ENCODE measurements at places on chromosomes 16 and 17.

GRCh38 chr16:67598527-67598926 is 36.2 kb downstream of the CTCF start:
- no peaks in the 10 kb centered on the region for H3K36me3 ChIP-seq
- H3K27ac ChIP-seq, result no peak overlapping the region
- DNase-seq, result no peak

- no peak overlapping the region for H3K4me3 ChIP-seq
- no peaks in the 10 kb centered on the region for H3K36me3 ChIP-seq
- H3K27ac ChIP-seq, result no peak overlapping the region
- no peaks in the 10 kb centered on the region for H3K27me3 ChIP-seq
- H3K4me1 ChIP-seq, result peaks cover 55% of the 10 kb centered on the region
These were observed 28.5 kb downstream of the GPRC5B start for GRCh38 chr16:19856120-19856519.

- DNase-seq, result no peak
- peaks cover 32% of the 10 kb centered on the region for H3K27me3 ChIP-seq
- H3K27ac ChIP-seq, result no peak overlapping the region
- H3K4me1 ChIP-seq, result no peaks in the 10 kb centered on the region
- no peaks in the 10 kb centered on the region for H3K36me3 ChIP-seq
- no peak overlapping the region for H3K4me3 ChIP-seq
These were observed 6.1 kb downstream of the CA7 start for GRCh38 chr16:66850115-66850815.

GRCh38 chr17:40157973-40158372 is 17.6 kb downstream of the CASC3 start:
- H3K27ac ChIP-seq, result no peak overlapping the region
- no peak overlapping the region for H3K4me3 ChIP-seq
- no peak for DNase-seq
- peaks cover 8% of the 10 kb centered on the region for H3K36me3 ChIP-seq

DNA sequence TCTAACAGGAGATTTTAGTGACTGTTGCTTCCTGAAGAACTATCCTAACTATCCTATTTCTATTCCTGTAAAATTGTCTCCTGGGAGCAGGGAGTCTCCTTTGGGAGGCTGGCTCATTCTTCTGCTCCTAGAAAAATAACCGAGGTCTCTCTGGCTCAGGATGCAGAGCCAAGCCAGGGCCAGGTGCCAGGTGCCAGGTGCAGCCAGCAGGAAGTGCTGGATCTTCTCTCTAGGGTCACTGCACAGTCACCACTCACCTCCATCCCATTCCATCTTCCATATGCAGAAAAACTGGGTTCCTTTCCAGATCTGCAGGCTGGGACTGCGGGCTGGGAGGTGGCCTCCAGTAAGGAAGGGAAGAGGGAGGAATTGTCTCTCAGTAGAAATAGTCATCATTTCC is 3.8 kb upstream of the TMC7 start:
- DNase-seq, result no peak
- no peaks in the 10 kb centered on the region for H3K27me3 ChIP-seq
- no peak overlapping the region for H3K4me3 ChIP-seq
- no peak overlapping the region for H3K27ac ChIP-seq

GRCh38 chr17:74309902-74310301 is 16.1 kb upstream of the KIF19 start:
- no peaks in the 10 kb centered on the region for H3K27me3 ChIP-seq
- no peak overlapping the region for H3K27ac ChIP-seq
- no peaks in the 10 kb centered on the region for H3K4me1 ChIP-seq
- no peak overlapping the region for H3K4me3 ChIP-seq
- no peak for DNase-seq
- H3K36me3 ChIP-seq, result no peaks in the 10 kb centered on the region

- H3K4me3 ChIP-seq, result no peak overlapping the region
- no peaks in the 10 kb centered on the region for H3K36me3 ChIP-seq
- no peaks in the 10 kb centered on the region for H3K27me3 ChIP-seq
- H3K27ac ChIP-seq, result no peak overlapping the region
- no peaks in the 10 kb centered on the region for H3K4me1 ChIP-seq
- no peak for DNase-seq
These were observed 6.6 kb downstream of the NAGPA start for GRCh38 chr16:5027086-5027485.

DNA sequence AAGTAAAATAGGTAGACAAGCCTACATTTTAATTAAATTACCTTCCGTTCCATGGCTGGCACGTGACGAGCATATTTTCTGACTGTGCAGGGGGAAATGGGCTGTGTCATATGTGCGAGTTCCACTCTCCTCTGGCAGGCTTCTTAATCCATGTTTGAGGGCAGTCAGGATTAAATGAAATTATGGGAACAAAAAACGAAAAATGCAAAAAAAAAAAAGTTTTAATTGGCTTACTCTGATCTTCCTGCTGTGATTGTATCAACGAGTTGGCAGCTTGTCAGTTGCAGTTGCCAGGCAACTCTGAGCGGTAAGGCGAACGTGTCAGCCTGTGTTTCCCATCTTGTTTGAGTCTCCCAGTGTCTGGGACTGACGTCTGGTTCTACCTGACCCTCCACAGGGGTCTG is 302.9 kb upstream of the XYLT1 start:
- no peaks in the 10 kb centered on the region for H3K27me3 ChIP-seq

GRCh38 chr17:72657467-72658317 is 434.8 kb downstream of the SLC39A11 start:
- no peak for DNase-seq
- no peak overlapping the region for H3K4me3 ChIP-seq
- no peaks in the 10 kb centered on the region for H3K4me1 ChIP-seq
- H3K27me3 ChIP-seq, result no peaks in the 10 kb centered on the region

GRCh38 chr16:81307770-81308169 is 7.0 kb upstream of the GAN start:
- H3K27me3 ChIP-seq, result no peaks in the 10 kb centered on the region
- no peaks in the 10 kb centered on the region for H3K36me3 ChIP-seq
- no peak overlapping the region for H3K27ac ChIP-seq

GRCh38 chr17:8995711-8996110 is 25.6 kb upstream of the NTN1 start:
- no peak overlapping the region for H3K4me3 ChIP-seq
- H3K27me3 ChIP-seq, result peaks cover 19% of the 10 kb centered on the region
- no peaks in the 10 kb centered on the region for H3K36me3 ChIP-seq

- no peak overlapping the region for H3K4me3 ChIP-seq
- H3K27me3 ChIP-seq, result no peaks in the 10 kb centered on the region
- no peaks in the 10 kb centered on the region for H3K36me3 ChIP-seq
- H3K4me1 ChIP-seq, result peaks cover 7% of the 10 kb centered on the region
- no peak for DNase-seq
- H3K27ac ChIP-seq, result no peak overlapping the region
These were observed 70.9 kb upstream of the SALL1 start for GRCh38 chr16:51222016-51222415.

- no peak overlapping the region for H3K4me3 ChIP-seq
- H3K4me1 ChIP-seq, result peaks cover 24% of the 10 kb centered on the region
- no peak for DNase-seq
- H3K27me3 ChIP-seq, result no peaks in the 10 kb centered on the region
- no peaks in the 10 kb centered on the region for H3K36me3 ChIP-seq
- no peak overlapping the region for H3K27ac ChIP-seq
These were observed 44.9 kb upstream of the CDC42EP4 start for GRCh38 chr17:73356561-73357170.

- H3K4me1 ChIP-seq, result no peaks in the 10 kb centered on the region
- no peaks in the 10 kb centered on the region for H3K27me3 ChIP-seq
- no peak for DNase-seq
These were observed 3.7 kb upstream of the RAP1GAP2 start for GRCh38 chr17:2792366-2793169.

- no peaks in the 10 kb centered on the region for H3K27me3 ChIP-seq
- no peaks in the 10 kb centered on the region for H3K36me3 ChIP-seq
- H3K4me1 ChIP-seq, result no peaks in the 10 kb centered on the region
- no peak overlapping the region for H3K4me3 ChIP-seq
- DNase-seq, result no peak
- H3K27ac ChIP-seq, result no peak overlapping the region
These were observed 407.2 kb upstream of the CCL2 start for GRCh38 chr17:33847900-33848299.

- no peak overlapping the region for H3K4me3 ChIP-seq
- peak; percentile 91 for DNase-seq
- no peaks in the 10 kb centered on the region for H3K36me3 ChIP-seq
These were observed 5.2 kb downstream of the CCR7 start for GRCh38 chr17:40559954-40560591.

- H3K27me3 ChIP-seq, result no peaks in the 10 kb centered on the region
- DNase-seq, result no peak
- no peak overlapping the region for H3K27ac ChIP-seq
- H3K4me3 ChIP-seq, result no peak overlapping the region
These were observed 8.3 kb upstream of the ZNF750 start for GRCh38 chr17:82848022-82848592.

GRCh38 chr17:81251709-81252301 is 12.7 kb downstream of the NDUFAF8 start:
- no peaks in the 10 kb centered on the region for H3K27me3 ChIP-seq
- H3K4me1 ChIP-seq, result peaks cover 5% of the 10 kb centered on the region
- no peak for DNase-seq
- no peak overlapping the region for H3K4me3 ChIP-seq
- H3K27ac ChIP-seq, result no peak overlapping the region

- no peaks in the 10 kb centered on the region for H3K27me3 ChIP-seq
- no peaks in the 10 kb centered on the region for H3K4me1 ChIP-seq
- DNase-seq, result no peak
- H3K36me3 ChIP-seq, result no peaks in the 10 kb centered on the region
- no peak overlapping the region for H3K4me3 ChIP-seq
These were observed 156.6 kb downstream of the PARN start for GRCh38 chr16:14473488-14473887.

DNA sequence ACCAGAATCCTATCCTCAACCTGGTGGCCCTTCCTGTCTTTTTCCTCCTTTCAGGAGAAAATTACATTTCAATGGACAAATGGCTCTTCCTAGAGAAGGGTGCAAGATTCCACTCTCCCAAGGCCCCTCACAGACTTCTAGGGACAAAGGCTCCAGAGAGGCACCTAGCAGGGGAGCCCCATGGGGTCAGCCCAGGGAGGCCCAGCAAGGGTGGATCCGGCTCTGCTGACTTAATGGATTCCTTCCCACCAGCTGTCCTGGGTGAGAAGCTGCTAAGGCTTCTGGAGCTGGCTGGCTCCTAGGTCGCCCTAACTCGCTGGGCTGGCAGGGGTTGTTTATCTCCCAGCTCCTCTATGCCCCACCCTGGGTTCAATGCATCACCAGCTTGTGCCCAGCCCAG is 152.4 kb downstream of the ZNF423 start:
- H3K27me3 ChIP-seq, result no peaks in the 10 kb centered on the region
- H3K27ac ChIP-seq, result peak overlapping the region; percentile 94
- H3K36me3 ChIP-seq, result no peaks in the 10 kb centered on the region
- H3K4me1 ChIP-seq, result peaks cover 60% of the 10 kb centered on the region
- H3K4me3 ChIP-seq, result no peak overlapping the region
- DNase-seq, result no peak

- H3K36me3 ChIP-seq, result no peaks in the 10 kb centered on the region
- H3K27me3 ChIP-seq, result no peaks in the 10 kb centered on the region
- peak overlapping the region; percentile 17 for H3K27ac ChIP-seq
- no peak overlapping the region for H3K4me3 ChIP-seq
These were observed 128.0 kb upstream of the PLCG2 start for GRCh38 chr16:81650982-81651562.

- no peaks in the 10 kb centered on the region for H3K36me3 ChIP-seq
- no peaks in the 10 kb centered on the region for H3K4me1 ChIP-seq
- DNase-seq, result peak; percentile 63
These were observed 51.8 kb upstream of the JPH3 start for GRCh38 chr16:87550495-87550961.

DNA sequence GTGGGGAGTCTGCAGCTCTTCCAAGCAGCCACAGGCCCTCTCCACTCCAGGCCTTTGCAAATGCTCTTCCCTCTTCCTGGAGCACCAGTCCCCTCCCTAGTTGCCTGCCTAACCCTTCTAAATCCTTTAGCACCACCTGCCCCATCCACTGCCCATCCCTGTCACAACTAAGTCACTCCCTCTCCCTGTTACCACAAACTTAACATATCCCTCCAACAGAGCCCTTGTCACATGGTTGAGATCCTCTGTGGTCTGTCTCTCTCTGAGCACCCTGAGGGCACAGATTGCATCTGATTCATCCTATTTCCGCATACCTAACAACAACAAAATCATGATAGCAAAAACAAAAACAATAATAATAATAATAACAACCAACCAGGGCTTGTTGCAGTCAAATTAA is 11.0 kb upstream of the BEAN1 start:
- H3K4me1 ChIP-seq, result peaks cover 7% of the 10 kb centered on the region
- H3K4me3 ChIP-seq, result no peak overlapping the region
- no peak overlapping the region for H3K27ac ChIP-seq
- peaks cover 10% of the 10 kb centered on the region for H3K27me3 ChIP-seq

GRCh38 chr17:17377071-17377967 is 74.1 kb downstream of the NT5M start:
- H3K4me3 ChIP-seq, result no peak overlapping the region
- H3K36me3 ChIP-seq, result no peaks in the 10 kb centered on the region
- no peak for DNase-seq
- H3K27ac ChIP-seq, result no peak overlapping the region
- no peaks in the 10 kb centered on the region for H3K27me3 ChIP-seq

- no peak for DNase-seq
- H3K36me3 ChIP-seq, result no peaks in the 10 kb centered on the region
- H3K4me3 ChIP-seq, result no peak overlapping the region
- H3K27ac ChIP-seq, result no peak overlapping the region
- peaks cover 4% of the 10 kb centered on the region for H3K4me1 ChIP-seq
- no peaks in the 10 kb centered on the region for H3K27me3 ChIP-seq
These were observed 150.5 kb downstream of the KATNIP start for GRCh38 chr16:27700304-27700995.
